CD4-positive, alpha-beta T cell treated with Interleukin-15 for 1 hour (primary cell): ENCODE measurements at places on chromosomes 3 and 15.
A peak's percentile ranks its signal among the peaks of the same experiment; 100 is the strongest.

DNA sequence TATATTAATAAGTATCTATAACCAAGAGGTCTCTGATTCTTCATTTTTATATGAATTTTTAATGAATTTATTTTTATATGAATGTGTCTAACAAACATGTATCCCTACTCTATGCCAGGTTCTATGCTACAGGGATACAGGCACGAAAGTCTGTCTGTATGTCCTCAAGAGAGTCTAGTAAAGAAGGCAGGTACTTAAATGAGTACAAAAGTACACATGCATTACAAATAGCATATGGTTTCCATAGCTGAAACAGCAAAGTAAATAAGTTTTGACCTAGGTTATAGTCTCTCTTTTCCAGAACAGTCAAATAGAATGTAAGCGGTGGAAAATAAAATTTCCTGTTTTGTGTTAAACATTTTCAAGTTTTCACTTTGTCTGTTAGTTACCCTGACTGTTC, 13.3 kb upstream of the ABHD10 start:
- DNase-seq, result no peak

- DNase-seq, result no peak
Observed at GRCh38 chr15:47551079-47551478, 166.2 kb upstream of the SEMA6D start.

DNA sequence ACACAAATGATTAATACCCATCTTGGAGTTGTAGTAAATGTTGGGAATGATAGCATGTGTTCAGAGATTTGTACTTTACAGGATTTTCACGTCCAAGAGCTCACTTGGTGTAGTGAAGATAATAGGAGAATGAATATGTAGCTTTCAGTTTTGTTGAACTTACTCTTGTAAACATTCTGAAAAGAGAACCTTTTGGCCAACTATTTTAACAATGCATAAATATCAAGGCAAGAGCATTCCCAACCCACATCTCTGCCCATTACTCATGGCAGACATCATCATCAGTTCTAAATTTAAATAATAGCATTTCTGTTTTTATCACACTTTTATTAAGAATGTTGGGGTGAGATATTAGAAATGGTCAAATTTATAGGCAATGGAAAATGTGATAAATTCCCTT, 465.2 kb upstream of the TPRG1 start:
- DNase-seq, result no peak

DNA sequence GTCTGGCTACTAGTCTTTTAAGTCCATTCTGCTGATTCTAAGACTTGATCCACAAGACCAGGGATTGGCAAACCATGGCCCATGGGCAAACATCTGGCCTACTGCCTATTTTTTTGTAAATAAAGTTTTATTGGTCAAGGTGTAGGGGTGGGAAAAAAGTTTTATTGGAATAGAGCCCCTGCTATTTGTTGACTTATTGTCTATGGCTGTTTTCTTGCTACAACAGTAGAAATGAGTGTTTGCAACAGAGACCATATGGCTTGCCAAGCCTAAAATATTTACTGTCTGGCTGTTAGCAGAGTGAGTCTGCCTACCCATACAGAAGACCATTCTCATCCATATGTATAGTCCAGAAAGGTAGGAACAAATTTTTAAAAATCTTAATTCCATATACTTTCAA, 106.4 kb downstream of the PTPRG start:
- DNase-seq, result no peak

GRCh38 chr3:114235431-114235830, 1.9 kb downstream of the ZNF80 start:
- no peak for DNase-seq

- no peak for DNase-seq
Observed at GRCh38 chr3:44914936-44915335, 40.5 kb downstream of the TGM4 start.

DNA sequence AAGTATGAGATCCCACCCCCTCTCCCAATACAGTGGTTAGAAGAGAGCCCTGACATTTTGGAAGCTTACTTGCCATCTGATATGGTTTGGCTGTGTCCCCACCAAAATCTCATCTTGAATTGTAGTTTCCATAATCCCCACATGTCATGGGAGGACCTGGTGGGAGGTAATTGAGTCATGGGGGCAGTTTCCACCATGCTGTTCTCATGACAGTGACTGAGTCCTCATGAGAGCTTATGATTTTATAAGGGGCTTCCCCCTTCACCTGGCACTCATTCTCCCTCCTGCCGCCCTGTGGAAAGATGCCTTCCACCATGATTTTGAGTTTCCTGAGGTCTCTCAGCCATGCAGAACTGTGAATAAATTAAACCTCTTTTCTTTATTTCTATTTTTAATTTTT, 28.8 kb upstream of the HES1 start:
- no peak for DNase-seq

- DNase-seq, result no peak
Observed at GRCh38 chr3:68062926-68063325, 408.5 kb upstream of the SUCLG2 start.

DNA sequence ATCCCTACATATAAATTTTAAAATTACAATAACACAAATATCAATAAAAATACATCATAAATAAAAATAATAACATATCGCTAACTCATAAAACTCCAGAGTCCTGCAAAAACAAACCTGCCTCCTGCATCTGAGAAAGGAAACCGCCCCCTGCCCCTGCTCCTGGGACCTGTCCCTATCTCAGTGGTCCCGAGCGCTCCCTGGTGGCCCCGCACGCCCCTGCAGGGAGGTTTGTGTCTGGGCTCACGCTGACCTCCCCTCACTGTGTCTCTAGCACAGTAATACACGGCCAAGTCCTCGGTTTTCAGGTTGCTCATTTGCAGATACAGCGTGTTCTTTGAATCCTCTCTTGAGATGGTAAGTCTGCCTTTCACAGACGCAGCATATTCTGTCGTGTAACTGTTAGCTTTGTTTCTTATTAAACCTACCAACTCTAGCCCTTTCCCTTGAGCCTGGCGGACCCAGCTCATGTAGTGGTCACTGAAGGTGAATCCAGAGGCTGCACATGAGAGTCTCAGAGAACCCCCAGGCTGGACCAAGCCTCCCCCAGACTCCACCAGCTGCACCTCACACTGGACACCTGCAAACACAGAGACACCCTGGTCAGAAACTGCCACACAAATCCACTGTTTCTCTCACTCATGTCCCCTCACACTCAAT, 554.1 kb downstream of the GOLGA6L6 start:
- DNase-seq, result no peak

- DNase-seq, result no peak
Observed at GRCh38 chr3:123568034-123568433, 16.8 kb downstream of the HACD2 start.

- no peak for DNase-seq
Observed at GRCh38 chr15:73006523-73006922, 45.7 kb upstream of the NEO1 start.

DNA sequence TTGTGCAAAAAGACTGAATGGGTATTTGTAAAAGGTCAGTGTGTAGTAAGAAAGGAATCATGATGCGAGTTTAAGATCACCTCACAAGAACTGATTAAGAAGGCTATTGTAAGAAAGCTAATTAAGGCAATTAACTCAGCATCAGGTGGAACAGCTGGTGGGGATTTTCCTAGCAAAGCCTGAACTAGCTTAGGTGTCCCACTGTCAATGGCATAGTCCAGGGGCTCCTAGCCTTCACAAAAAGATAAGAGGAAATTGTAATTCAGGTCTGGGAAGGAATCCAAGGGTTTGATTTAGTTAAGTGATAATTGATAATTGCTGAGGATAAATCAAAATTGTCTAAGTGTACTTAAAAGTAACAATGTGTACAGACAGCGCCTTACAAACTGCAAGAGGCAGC, 901.6 kb downstream of the TUSC7 start:
- DNase-seq, result no peak

GRCh38 chr3:168939651-168940238, 723.8 kb downstream of the MECOM start:
- no peak for DNase-seq

GRCh38 chr15:36778531-36778930, 199.1 kb downstream of the CDIN1 start:
- no peak for DNase-seq

GRCh38 chr3:181974198-181974597, 262.5 kb downstream of the SOX2 start:
- no peak for DNase-seq

DNA sequence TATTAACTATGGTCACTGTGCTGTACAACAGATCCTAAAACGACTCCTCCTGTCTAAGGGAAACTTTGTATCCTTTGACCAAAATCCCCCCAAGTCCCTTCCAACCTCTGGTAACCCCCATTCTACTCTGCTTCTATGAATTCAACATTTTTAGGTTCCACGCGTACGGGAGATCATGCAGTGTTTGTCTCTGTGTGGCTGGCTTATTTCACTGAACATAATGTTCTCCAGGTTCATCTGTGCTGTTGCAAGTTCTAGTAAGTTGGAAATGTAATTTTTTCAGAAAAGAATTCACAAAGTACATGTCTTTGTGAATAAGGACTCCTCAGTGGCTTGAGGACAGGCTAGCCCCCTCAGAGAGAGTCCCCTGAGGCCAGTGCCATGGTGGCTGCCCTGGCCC, 66.1 kb downstream of the ATP10A start:
- DNase-seq, result no peak

GRCh38 chr3:147407498-147408187, 1.3 kb upstream of the ZIC4 start:
- DNase-seq, result no peak

- no peak for DNase-seq
Observed at GRCh38 chr3:13828501-13829265, 51.2 kb downstream of the WNT7A start.

DNA sequence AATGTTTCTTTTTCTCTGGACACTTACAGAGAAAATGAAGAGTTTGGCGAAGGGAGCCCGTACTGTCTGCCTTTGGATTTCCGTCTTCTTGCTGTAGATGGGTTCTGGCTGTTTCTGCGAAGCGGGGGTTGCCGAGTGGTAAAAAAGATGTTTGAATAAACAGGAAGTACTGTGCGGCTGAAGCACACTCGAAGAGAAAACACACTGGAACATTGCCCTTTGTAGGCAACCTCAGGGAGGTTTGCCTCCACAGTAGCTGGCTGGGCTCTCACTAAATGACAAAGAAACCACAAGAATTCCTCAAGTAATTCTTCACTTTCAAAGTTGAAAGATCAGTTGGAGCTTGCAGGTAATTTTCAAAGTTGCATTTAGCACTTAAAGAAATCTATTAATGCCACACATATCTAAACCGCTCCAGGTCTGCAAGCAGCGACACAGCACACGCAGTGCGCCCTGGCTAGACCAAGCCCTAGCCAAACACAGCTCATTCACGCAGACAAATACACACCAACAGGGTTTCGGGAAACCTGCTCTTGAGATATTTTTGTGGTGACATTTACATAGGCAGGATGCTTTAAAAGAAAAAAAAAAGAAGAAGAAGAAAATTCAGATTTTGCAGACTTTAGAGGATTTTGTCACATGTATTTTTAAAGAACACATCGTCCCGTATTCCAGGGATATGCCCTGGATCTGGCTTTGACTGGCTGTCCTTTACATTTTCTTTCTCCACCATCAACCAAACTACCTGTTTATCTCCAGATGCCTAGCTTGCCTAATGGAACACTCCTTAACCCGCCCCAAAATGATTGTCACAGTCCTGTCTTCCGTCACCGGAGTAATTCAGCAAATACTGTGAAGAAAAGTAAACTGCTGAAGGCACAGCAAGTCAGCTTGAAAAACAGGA, 452.8 kb downstream of the FOXP1 start:
- DNase-seq, result peak; percentile 81

- DNase-seq, result no peak
Observed at GRCh38 chr3:172415323-172415722, 32.9 kb downstream of the GHSR start.

GRCh38 chr3:102195198-102195948, 239.4 kb upstream of the ZPLD1 start:
- no peak for DNase-seq

DNA sequence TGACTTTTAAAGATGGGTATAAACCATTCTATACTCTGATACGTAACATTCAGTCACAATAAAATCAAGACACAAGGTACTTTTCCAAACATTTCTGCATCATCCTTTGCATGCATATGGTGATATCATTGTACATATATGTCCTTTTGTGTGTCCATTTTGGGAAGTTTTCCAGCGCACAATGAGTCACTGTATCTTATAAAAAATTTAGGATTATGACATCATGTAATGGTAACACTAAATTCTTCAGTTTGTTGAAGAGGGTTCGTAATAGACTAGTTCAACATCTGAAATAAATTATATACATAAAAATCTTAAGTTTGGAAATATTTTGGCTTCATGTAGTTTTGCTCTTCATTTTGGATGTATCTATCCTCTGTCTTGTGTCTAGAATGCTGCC, 480.9 kb downstream of the ROBO1 start:
- no peak for DNase-seq

GRCh38 chr3:13385373-13385965, 34.7 kb downstream of the NUP210 start:
- DNase-seq, result no peak

DNA sequence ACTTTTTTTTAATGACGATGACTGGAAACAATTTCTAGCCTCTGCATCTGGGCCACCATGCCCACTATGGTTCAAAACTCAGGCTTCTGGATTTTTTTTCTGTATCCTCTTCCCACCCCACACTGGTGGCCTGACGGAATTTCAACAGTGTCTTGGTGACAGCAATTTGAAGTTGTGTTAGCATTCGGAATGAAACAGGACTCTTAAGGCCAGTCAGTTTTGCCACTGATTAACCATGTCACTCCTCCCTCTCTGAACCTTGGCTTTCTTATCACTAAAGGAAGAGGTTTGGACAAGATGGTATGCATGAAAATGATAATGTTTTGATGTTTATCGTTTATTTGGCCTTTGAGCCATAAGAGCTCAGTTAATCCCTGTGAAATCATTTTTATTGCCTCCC, 41.6 kb upstream of the BDH1 start:
- DNase-seq, result no peak

DNA sequence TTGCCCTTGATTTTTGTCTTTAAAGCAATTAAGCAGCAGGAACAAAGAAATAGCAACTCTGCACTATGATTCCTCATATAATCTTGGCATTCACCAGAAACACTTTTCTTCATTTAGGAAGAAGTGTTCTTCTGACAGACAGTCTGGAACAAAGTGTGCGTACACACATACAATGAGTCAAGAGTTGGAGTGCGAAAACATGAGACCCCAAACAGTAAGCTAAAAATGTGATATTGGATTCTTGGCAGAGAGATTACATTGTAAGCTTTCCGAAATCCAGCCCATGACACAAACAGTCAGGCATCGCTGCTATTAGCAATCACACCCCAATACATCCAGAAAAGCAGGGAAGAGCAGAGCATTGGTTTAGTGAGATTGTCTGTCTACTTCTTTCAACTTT, 306.7 kb upstream of the TBC1D5 start:
- no peak for DNase-seq

- DNase-seq, result no peak
Observed at GRCh38 chr15:81744364-81744763, 301.5 kb downstream of the MEX3B start.

DNA sequence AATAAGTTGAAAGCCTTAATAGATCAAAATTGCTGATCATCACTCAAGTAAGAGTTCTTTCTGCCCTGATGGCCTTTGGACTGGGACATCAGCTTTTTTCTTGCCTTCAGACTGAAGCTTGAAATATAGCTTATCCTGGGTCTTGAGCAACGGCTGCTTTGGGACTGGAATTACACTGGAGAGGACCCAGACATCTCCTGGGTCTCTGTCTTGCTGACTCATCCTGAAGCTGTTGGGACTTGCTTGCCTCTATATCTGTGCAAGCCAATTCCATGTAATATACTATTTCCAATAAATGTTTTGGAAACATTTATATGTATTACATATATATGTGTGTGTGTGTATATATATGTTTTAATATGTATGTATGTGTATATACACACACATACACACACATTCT, 260.2 kb downstream of the PDZRN3 start:
- no peak for DNase-seq
